ENCODE measurements at places on chromosomes 3 and 15.

DNA sequence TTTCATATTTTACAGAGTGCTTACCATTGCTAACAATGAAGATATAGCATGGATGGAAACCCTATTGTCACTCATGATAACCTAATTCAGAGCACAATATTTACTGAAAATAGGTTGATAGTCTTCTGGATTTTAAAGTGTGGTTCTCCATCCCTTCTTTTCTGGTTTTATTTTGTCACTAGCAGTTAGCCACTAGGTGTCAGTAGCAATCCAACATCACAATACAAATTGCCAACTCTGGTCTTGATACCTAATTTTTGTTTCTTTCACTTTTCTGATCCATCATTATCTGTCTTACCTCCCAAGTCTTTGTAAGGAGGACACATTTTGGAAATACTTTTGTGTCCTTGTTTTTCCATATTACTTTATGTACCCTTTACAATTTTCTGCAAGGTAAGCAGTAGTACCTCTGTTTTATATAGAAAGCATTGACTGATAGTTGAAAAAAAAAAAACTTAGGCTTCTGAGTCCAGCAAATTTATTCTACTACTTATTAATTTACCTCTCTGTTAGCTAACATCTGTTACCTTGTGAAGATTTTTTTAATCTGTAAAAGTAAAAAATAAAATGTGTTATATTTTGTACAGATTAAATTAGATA, 28.3 kb upstream of the CRYBG3 start:
- peak; percentile 23 for DNase-seq

- no peak for DNase-seq
Measured at GRCh38 chr3:108293858-108294257, 2.5 kb upstream of the HHLA2 start.

DNA sequence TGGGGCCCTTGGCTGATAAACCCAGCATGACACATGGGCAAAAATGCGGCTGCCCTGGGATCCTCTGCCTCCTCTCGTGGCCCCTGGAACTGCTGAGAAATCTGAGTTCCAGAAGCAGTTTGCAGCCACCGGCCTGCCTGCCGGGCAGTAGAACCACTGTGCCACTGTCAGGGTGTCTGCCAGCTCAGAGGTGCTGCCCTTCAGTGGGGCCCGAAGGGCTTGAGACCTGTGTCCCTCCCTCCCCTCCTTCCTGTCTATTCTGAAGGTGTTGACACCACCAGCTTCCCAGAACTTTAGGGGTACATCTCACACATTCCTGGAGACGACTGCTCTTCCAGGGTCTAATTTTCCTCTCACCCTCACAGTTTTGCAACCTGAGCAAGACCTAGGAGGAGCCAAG, 88.2 kb upstream of the POMGNT2 start:
- no peak for DNase-seq

DNA sequence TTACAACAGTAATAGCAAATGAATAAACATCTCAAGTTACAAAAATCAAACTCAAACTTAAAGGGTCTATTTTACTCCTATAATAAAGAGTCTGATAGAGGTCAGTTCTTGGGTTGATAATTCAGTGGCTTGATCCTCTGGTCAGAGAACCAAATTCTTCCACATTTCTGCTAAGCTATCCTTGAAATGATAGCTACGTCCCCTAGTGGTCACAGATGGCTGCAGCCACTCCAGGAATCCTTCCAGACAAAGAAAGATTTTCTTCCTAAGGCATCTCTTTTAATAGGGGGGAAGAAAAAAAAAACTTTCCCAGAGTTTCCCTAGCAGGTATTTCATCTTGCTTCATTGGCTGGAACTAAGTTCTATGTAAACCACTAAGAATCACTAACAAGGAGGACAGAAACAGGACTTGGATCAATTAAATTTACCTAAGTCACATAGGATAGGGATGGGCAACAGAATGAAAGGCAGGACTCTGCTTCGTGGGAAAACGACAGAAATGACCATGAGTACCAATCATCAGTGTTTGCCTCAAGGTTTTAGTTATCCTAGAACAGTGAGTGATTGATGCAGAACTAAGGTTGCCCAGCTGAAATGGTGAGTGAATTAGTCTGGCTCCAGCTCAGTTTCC, 160.7 kb downstream of the STAC start:
- no peak for DNase-seq

DNA sequence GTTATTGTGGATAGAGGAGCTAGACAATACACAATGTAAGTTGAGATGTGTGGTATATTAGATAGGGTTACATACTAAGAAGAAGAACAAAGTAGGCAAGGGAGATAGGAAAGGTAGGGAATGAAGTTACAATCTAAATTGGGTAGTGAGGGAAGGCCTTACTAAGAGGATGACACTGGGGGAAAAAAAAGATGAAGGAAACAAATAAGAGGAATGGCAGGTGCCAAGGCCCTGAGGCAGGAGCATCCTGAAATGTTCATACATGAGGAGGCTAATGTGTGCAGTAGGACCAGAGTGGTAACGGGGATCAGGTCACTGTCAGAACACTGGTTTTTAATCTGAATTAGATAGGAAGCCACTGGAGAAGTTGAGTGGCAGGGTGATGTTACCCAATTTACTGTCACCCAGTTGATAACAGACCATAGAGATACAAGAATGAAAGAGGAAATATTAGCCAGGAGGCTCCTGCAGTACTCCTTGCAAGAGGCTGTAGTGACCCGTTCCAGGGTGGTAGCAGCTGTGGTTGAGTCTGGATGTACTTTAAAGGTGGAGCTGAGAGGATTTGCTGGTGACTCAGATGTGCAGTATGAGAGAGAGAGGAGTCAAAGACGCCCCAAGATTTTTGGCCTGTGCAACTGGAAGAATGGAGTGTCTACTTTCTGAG, 14.4 kb downstream of the RTP1 start:
- no peak for DNase-seq

DNA sequence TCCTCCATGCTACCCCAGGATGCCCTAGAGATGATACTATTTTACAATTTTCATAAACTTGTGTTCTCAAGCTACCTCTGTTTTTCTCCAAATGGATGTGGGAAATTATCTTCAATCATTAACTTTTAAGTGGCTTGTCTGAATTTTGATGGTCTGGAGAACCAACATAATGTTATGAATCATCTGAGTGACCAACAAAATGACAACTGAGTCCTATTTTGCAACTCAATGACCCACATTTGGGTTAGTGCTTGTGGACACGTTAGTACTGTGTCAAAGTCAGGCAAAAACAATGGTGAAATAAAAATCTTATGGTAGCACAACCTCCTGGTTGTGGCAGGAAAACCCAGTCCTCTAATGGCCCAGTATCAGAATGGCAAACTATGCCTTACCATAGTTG, 352.4 kb upstream of the ZNF385D start:
- no peak for DNase-seq

GRCh38 chr3:29324180-29324651, 43.3 kb downstream of the RBMS3 start:
- peak; percentile 69 for DNase-seq

DNA sequence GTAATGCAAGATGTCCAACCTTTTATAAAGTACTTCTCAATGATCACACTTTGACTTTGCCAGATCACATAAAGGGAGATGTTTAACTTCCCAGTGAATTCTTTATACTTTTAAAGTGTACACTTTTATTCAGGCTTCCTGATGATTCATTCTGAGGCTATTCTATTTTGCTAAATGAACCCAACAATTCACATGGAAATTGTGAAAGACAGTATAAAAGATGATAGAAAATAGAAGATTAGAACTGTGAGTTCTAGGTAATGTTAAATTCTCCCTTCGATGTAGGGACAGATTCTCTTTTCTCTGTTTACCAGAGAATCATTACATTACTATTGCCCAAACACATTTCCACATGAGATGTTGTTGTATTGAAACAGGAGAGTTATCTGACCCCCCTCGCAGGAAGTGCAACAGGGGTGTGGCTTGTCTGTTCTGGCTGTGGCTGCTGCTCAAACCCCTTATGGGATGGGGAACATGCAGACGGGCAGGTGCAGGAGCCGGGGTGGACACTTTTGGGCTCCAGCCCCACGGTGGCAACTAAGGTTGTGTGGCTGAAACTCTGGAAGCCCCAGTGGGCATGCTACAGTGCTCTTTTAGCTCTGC, 131.3 kb upstream of the LRTM1 start:
- no peak for DNase-seq

GRCh38 chr3:94115482-94115881, 52.6 kb downstream of the NSUN3 start:
- no peak for DNase-seq

DNA sequence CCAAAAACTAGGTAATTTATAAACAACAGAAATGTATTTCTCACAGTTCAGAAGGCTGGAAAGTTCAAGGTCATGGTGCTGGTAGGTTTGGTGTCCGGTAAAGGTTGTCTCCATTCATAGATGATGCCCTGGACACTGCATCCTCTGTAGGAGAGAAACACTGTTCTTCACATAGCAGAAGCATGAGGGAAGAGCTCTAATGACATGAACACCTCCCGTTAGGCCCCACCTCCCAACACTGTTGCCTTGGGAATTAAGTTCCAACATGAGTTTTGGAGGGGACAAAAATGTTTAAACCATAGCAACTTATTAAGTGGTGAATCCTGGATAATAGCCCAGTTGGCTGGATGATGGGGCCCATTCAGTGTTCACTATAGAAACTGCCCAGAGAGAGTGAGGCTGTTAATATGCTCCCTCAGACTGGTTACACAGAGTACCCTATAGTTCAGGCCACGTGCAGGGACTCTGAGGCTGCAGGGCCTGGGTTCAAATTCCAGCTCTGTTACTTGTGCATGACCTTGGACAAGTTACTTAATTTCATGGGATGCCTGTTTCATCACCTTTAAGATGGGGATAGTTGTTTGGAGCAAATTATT, 37.0 kb downstream of the CCNL1 start:
- no peak for DNase-seq

DNA sequence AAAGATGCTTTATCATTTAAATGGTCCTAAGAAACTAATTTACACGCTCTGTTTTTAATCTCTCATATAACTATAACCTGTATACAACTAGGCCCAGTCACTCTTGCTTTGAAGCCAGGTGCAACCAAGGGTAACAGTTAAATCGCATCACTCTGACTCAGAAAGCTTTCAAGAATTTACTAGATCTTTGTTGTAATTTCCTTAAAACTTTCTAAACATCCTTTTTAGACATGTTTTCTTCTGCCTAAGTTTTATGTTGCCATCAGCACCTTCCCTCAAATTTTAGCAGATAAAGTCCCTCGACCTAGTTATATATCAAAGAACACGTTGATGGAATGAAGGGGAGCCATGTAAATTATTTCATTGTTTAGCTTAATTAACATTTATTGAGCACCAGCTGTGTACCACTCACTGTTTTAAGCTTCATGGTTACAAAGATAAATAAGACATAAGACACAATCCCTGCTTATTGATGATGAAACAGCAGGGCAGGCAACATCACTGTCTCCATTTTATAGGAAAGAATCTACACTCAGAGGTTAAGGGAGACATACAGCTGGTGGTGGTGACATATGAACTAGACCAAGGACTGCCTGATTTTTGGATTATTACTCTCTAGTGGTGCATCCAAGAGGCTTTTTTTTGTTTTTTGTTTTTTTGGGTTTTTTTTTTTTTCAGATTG, 101.0 kb downstream of the CD200R1L start:
- DNase-seq = no peak

DNA sequence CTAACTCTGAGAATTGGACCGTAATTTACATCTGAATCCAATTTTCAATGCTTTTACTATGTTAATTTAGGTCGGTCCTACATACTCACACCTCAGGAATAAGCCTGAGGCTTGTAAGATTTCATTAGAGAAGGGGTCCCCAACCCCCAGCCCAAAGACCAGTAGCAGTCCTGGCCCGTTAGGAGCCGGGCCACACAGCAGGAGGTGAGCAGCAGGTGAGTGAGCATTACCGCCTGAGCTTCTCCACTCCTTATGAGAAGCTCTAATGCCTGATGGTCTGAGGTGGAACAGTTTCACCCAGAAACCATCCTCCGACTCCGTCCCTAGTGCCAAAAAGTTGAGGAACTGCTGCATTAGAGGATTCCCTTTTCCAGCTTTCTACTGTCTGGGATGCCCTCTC, 757.3 kb downstream of the SI start:
- DNase-seq = no peak

DNA sequence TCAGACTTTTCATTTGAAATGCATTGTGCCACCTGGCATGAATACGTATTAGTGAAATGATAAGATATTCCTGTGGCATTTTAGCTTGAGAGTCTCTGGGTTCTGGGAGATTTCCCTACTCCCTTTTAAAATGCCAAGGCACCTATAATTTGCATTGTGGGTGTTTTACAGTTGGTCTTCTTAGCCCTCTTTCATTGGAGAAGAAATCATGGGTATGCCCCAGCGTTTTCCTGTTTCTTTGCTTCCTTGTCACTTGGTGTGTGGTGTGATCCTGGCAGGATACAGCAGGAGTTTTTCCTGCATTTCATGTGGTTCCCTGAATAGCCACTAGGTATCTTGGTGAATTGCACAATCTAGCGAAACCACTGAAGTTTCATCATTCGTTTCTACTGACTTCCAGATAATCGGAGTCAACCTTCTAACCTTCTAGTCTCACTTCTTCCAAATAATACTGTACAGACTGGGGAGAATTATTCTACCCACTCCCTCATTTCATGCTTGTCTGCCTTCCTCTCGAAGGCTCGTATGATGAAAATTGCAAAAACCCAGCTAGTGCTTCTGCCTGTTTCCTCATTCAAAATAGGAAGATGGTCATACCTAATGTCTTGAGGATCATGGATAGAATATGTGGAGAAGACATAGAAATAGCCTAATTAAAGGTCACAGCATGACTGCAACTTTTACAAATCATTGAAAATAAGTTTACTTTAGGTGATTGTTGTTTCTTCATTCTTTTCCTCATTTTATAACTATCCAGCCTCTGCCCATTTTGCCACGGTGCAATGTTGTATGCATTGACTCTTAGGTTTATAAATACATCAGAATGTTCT, 2.6 kb downstream of the BHLHE40 start:
- no peak for DNase-seq

- DNase-seq = no peak
Measured at GRCh38 chr15:67465196-67465952, 55.6 kb upstream of the C15orf61 start.

- DNase-seq = no peak
Measured at GRCh38 chr3:127988770-127989557, 63.3 kb upstream of the SEC61A1 start.

DNA sequence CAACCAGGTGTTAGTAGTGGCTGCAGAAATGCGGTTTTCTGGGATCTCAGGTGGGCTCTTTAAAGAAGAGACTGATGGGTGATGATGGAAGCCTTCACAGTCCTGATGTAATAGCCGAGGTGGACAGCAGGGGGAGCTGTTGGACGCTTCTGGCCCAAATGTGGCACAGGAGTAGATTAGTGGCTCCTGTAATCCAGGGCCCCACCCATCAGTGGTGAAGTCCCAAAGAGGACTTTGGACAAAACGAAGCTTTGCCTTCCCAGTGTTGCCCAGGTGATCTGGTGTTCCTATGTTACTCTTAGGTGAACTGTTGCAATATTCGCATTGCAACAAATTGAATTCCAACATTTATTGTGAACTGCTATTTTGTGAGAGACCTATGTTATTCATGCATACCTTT, 31.8 kb upstream of the MYZAP start:
- no peak for DNase-seq
